Fibroblast of skin of scalp (primary cell): ENCODE measurements at places on chromosomes 2 and 18.
A peak's percentile ranks its signal among the peaks of the same experiment; 100 is the strongest.

- DNase-seq, result no peak
Measured at GRCh38 chr2:175834477-175834876, 167.6 kb downstream of the LNPK start.

DNA sequence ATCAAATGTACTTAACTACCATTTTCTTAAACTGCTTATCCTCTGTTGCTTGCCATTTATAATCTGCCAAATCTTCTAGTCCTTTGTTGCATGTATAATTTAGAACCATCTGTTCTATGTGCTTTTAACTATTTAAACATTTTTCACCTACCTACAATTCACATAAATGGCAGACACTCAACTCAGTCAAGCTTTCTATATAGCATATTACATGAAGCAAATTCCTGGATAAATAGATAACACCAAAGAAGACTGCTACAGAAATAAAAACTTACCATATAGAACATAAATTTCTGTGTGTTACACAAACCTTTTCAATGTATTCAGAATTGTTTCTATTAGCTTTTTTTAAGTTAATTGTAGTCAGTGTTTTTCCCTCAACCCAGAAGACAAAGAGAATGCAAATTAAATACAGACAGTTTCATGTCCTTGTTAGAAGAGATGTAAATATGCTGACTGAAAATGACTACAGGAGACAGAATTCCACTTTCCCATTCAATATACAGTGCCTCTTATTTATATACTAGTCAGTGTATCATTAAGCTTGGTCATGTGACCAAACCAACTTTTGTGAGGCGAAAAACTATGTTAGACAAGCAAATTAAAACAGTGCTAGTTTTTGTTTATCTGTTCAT is 2.6 kb downstream of the BAZ2B start:
- peak; percentile 32 for DNase-seq

DNA sequence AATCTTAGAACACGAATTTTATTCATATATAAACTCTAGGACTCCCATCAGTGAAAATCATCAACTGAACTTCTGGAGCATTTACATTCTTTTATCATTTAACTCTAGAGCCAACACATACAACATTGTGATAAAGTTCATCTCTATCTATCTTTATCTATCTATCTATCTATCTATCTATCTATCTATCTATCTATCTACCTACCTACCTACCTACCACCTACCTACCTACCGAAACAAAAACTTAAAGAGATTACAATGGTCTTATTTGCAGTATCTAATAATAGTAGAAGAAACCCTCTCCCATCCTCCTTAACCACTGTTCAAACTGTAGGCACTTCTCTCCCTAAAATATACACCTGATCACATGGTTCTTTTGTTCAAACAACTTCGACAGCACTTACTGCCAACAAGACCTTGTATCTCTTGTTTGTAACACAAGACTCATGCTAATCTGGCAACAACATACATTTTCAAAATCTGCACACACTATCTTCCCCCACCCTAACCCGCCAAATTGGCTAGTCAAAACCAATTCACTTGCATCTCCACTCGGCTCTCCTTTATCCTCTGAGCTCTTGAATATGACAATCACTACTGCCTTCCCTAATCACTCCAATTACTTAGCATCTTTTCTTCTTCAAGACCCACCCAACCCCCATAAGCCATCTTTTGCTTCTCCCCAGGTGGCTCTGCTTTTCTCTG is 69.0 kb downstream of the GORASP2 start:
- DNase-seq, result no peak

DNA sequence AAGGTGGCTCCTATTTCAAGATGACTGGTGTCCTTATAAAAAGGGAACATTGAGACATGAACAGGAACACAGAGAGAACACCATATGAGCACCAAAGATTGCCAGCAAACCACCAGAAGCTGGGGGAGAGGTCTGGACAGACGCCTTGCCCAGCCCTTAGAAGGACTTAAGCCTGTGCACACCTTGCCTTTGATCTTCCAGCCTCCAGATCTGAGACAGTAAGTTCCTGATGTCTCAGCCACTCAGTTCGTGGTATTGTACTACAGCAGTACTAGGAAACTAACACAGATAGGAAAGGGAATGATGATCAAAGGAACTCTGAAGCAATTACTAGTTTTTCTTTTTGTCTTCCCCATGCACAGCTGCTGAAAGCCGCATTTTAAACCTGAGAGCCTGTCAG is 137.3 kb upstream of the FHL2 start:
- no peak for DNase-seq

DNA sequence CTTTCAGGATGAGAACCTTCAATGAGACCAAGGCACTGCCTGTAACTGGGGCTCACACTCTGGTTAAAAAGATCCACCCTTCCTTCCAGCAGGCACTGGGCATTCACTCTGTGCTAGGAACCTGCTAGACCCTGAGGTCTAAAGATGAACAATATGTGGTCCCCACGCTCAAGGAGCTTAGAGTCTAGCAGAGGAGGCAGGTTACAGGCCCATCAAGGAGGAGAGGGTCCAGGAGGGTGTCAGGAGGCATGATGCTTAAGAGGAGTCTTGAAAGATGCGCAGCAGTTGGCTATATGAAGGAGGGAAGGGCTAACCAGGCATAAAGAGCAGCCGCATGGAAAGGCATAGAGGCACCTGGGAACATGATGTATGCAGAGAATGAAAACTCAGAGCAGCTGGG is 4.5 kb downstream of the ANKRD53 start:
- no peak for DNase-seq

DNA sequence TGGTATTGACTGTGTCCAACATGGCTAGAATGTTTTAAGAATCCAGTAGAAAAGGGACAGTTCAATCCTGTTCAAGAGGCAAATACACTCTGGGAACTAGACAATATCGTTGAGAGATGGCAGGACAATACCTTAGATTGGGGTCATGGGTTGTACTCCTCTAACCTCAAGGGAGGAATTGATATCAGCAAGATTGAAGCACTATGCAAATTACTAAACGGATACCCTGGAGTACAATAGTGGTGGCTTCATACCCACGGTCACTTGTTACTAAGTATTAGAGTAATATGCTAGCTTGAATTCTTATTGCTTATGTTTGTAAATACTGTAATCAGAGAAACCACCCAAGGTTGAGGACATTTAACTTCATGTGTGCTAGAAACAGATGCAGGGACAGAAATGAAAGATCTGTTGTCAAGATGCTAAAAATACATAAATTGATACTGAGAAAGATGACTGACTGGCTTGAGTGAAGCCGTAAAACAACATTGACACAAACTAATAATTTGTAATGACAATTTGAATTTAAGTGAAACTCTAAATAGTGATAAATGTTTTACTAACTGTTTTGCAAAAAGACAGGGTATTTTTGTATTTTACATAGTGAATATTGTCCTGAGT is 73.3 kb downstream of the KCNJ3 start:
- DNase-seq, result no peak

- no peak for DNase-seq
Measured at GRCh38 chr2:157327200-157327599, 1.6 kb upstream of the ERMN start.

DNA sequence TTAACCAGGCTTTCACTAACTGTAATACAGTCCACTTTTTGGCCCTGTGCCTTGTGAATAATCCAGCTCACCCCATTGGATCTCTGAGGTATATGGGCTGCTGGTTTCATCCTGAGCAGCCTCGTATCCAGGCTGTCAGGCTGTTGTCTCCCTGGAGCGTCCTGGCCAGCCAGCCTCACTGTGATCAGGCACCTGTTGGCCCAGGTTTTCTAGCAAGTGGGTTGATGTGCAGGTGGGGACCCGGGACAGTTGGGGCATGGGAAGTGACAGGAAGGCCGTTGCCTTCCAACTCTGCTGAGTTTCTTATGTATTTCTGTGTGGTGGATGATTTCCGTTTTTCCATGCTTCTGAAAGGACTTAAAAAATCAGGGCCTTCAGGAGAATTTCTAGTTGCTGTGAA is 132.4 kb downstream of the ACOXL start:
- DNase-seq, result no peak

DNA sequence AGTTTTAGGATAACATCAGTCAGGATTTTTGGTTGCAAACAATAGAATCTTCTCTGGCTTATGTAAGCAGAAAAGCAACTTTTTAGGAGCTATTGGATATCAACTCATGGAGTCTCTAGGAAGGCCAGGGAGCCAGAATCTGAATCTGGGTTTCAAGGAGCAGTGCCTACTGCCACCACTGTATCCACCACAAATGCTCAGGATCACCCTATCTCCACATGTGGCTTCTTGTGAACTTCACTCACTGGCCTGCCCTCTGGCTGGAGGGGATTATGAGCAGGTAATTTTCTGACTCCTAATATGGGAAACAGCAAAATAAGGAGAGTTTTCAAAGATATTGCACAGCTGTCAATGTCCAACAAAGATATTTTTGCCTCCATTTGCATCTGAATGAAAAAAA is 142.9 kb downstream of the PKP4 start:
- DNase-seq, result no peak

DNA sequence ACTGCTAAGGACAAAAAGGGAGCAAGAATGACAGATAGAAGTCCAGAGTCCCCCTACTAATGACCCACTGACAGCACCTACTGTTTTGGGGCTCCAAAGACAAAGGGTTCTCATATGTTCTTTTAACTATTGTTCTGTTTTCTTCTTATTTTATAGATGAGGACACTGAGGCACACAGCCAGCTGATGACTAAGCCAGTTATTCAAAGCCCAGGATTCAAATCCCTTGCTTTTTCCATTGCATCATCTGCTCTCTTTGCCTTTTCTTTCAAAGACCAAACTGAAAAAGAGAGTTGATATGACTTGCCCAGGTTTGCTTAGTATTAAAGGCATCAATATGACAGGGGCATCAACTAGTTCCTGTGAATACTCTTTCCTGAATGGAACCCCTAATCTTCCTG is 299.8 kb downstream of the LRATD1 start:
- no peak for DNase-seq

DNA sequence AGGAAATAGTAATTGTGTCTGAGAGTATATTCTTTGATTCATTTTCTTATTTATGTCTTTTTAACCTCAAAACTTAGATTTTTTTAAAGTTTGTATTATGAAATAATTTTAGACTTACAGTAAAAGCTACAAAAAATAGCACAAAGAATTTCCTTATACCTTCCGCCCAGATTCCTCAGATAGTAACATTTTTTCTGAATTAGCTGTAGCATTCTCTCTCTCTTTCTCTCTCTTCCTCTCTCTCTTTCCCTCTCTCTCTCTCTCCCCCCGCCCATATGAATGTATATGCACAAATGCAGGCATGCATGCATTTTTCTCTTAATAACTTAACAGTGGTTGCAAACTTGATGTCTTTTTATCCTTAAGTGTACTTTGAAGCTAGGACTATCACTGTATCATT is 361.1 kb upstream of the NRP2 start:
- peak; percentile 91 for DNase-seq

DNA sequence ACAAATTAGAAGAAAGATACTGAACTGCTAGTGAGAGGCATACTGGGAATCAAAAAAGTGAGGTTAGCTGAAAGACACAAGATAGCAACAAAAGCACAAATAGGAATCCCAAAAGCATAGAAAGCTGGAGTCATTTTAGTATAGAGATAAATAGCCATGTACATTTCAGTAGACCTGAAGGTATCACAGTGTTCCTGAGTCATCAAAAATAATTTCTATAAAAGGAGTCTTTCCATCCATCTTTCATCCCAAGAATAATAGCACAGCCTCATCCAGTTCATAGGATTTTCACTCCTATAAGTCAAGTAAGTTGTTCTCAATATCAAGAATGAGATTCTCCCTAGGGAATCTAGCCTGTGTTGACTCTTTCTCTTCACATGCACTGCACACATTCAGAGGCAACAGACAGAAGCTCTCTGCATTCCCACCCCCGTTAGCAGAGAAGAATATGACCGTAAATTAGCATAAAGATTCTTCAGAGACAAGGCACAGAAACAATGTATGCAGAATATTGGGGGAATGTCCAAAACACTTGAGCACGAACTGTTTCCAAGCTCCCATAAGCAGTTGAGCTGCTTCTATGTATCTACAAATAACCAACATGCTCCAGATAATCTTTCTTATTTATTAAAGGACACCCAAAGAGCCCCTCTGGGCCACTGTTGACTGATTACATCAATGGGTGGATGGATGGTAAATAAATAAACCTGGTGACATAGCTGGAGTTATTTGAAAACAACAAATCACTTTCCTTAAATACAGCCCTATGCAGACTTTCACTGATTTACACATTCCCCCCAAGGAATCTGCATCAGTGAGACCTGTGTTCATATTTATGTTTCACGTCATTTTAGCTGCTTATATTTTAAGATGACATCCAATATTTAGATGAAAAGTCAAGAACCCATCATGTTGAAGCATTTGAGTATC is 174.5 kb upstream of the PKDCC start:
- DNase-seq, result peak; percentile 84

DNA sequence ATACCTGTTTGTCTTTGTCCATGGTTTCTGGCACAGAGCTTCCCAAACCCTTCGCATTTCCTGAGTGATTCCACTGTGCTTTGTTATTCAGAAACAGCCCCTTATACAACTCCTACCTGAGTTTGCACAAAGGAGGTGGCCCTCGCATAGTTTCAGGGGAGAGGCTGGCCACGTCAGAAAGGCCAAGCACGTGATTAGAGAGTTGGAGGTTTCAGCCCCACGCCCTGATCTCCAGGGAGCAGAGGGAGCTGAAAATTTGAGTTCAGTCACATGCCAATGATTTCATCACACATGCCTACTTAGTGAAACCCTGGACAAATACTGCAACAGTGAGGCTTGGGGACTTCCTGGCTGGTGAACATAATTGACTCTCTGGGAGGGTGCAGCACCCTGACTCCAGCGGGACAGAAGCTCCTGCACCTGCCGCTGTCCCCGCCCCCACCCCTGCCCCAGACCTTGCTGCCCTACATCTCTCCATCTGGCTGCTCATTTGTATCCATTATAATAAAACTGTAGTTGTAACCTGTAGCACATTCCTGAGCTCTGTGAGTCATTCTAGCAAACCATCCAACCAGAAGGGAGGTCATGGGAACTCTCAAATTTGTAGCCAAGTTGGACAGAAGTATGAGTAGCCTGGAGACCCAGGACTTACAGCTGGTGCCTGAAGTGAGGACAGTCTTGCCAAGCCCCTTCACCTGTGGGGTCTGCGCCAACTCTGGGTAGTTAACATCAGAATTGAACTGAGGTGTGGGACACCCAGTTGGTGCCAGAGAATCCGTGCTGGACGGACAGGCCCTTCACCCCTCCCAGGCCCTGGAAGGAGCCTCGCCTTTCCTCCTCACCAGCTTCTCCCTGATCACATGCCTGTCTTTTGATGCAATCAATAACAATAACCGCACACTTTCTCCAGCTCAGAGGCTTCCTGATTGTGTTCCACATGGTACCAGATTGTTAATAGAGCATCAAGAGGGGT is 224.3 kb downstream of the ANAPC1 start:
- DNase-seq, result peak; percentile 84
